ENCODE measurements at places on chromosomes 16 and 17.
A peak's percentile ranks its signal among the peaks of the same experiment; 100 is the strongest.

DNA sequence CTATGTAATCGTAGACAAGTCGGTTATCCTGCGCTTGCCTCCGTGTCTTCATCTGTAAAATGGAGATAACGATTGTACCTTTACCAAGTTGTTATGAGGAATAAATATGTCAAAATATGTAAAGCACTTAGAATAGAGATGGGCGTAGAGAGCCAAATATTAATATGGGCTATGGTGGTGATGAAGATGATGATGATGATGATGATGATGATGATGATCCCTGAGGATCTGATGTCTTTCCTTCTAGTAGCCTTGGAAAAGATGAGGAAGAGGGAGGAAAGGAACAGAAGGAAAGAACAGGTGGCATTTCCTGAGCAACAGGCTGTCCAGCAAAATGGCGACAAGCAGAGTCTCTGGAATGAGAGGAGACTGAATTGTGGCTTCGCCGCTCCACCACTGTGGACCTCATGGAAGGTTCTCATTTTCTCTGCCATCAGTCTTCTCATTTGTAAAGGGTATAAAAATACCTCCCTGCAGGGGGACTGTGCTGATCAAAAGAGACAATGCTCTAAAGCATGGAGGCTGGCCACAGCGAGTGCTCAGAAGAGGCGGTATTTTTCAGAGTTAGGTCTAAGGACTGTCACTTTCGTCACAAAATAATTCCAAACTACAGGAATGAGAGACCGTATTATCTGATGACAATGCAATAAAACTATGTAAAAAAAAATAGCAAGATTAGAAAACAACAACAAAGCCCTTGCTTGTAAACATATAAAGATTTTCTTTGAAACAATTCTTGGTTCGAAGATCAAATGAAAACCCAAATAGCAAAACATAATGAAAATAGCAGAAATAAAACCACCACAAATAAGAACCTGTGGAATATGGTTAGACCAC lies 17.2 kb upstream of the RCVRN start:
- no peak for DNase-seq

DNA sequence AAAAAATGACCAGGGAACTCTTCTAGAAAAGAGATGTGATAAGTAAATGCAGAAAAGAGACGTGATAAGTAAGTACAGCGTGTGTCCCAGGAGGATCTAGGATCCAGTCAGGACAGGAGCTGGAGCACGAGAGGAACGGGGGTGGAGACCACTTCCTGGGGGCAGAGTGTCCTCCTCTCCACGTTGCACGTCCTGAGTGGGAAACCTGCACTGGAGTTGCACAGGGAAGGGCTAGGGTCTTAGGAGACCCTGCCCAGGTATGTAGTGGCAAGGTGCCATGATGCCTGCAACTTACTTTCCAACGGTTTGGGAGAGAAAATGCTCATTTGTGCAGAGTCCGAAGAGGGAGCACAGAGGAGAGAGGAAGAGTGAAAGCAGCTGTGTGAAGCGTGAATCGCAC lies 55.8 kb downstream of the RNF213 start:
- DNase-seq = no peak

DNA sequence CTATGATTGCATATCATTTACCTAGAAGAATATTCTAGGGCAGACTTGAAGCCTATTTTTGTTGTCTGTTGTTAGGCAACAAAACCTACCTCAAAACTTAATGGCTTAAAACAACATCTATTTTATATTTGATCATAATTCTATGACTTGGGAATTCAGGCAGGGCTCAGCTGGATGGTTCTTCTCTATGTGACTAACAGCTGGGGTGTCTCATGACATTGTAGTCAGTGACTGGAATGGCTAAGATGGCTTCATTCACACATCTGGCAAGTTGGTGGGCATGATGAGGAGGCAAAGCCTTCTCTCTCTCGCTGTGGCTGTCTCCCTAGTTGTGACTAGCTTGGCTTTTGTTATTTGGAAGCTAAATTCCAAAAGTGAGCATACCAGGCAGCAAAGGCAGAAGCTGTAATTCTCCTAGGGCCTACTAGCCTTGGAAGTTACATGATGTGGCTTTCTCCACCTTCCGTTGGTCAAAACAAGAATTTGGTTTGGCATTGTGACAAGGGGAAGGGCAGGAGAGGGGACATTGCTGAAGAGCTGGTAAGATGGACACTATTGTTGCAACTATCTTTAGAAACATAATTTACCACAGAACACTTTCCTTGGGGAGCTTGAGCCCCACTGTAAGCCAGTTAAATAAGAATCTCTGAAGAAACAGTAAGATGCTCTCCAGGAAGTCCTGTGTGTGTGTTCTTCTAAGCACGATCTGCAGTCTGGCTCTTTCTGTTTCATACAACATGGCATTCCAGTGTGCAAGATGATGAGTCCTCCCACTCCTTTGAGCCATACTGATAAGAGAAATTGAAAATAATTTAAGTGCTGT lies 39.4 kb downstream of the ZNRF1 start:
- no peak for DNase-seq

- DNase-seq = no peak
Observed at GRCh38 chr17:43118679-43119615, 6.2 kb downstream of the BRCA1 start.

- DNase-seq = no peak
Observed at GRCh38 chr16:86509759-86510464, 415 bp upstream of the FOXF1 start.

GRCh38 chr16:68223072-68223471 lies 12.9 kb downstream of the ESRP2 start:
- DNase-seq = no peak

DNA sequence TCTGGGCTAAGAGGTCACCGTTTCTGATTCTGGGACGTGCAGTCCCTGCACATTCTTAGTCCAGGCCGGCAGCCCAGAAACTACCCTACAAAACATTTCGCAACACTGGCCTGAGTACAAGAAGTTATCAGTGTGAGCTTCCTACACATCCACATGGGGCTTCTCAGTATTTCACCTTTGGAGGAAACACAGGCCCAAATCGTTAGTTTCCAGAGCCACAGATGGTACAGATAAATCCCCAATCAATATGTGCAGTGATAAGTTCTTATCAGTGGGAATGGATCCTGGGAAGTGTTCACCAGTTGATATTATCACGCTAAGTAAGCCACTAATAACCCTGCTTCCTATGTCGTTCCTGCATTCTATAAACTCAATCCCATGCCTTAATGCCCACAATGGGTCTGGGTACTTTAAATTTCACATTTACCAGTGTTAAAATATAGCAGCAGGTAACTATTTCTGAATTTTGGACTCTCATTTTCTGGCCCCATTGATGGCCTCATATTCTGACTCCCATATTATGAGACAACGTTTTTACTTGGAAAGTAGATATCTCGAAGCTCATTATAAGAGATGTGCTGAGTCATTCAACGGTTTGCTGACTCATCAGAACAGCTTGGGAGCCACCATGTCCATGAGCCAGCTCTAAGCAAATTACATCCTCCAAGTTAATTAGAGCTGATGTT lies 370.2 kb upstream of the MAF start:
- DNase-seq = no peak

- peak; percentile 72 for DNase-seq
Observed at GRCh38 chr17:82031303-82031884, at the start of gene RAC3. RAC3 (plus strand) TSS chr17:82031678; CDS start chr17:82031762, 84 bp downstream.

- DNase-seq = no peak
Observed at GRCh38 chr17:37158290-37158689, 209.5 kb downstream of the AATF start.

- DNase-seq = no peak
Observed at GRCh38 chr16:64654178-64654577, 467.7 kb downstream of the CDH11 start.
